NCI-H748 treated with DMSO at 0.1 percent for 48 hours (cell line): ENCODE measurements at places on chromosomes 2 and 18.

DNA sequence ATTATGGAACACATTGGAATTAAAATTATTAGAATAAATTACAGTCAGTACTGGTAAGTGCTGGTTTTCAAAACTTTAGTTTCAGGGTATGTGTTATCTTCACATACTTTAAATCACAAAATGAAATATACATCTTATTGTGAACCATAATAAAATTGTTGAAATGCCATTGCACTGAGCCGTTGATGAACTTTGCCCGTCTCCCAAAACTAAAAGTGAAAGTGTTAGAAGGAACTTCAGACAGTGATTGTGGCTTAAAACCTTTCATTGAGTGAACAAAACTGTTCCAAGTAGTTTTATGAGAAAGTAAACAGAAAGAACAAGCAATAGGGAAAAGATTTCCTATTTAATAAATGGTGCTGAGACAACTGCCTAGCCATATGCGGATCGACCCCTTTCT is 811.6 kb downstream of the PLCL1 start:
- no peak for DNase-seq

GRCh38 chr2:73896362-73897239 is 3.8 kb downstream of the ACTG2 start:
- no peak for DNase-seq

- DNase-seq = no peak
These were observed 13.6 kb upstream of the CYP27C1 start for GRCh38 chr2:127233710-127234109.

DNA sequence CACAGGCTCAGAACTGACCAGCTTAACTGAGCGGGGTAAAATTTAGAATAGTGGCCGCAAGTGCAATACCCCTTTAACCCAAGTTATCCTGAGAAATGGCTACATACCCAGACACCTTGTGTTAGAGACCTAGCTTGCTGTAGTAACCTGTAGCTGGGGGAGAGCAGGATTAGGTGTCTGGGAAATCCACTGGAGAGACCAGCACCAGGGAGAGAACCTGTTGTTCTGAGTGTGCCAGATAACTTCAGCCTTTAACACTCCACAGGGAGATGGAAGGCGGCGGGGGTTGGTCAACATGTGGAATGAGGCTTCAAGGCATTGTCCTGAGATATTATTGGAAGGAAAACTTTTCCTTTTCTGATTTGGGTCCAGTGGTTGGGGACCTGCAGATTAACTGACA is 356.0 kb downstream of the PTPRM start:
- DNase-seq = no peak

DNA sequence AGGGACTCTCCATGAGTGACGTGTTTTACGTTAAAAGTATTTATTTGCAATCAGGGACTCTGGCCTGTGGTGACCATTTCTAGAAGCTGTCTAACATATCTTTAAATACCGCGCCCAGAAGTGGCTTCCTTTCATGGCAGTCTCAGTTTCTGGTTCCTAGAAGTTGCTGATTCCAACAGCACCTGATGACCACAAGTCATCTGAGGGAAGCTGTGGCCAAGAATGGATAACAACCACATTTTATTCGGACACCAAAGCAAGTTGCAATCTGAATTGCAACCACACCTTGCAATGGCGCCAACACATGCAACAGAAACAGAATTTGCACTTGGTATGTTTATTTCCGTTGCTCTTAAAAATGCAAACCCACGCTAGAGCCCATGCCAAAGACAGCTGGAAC is 33.1 kb downstream of the MEX3C start:
- no peak for DNase-seq

GRCh38 chr18:36284671-36285295 is 12.7 kb upstream of the FHOD3 start:
- peak; percentile 73 for DNase-seq
